ENCODE measurements at places on chromosomes 16 and 17. TPM values are rescaled to one million over a fixed set of nuclear protein-coding genes. Genes with fewer than 3 reads are reported as not detected.

The ZNF652 gene
- total RNA-seq: 48.6 TPM

GRCh38 chr17:7549401-7550055, 670 bp downstream of the TNFSF12 start:
- DNase-seq: peak; percentile 62

GRCh38 chr17:73156887-73157520, 7.8 kb upstream of the SSTR2 start:
- no peak for DNase-seq

The SYCE1L gene
- total RNA-seq: not detected

- no peak for DNase-seq
These were observed 56.9 kb downstream of the RMI2 start for GRCh38 chr16:11402051-11402744.

All from transverse colon (tissue), 4 donors.